ENCODE measurements at places on chromosomes 3 and 15. TPM values are rescaled to one million over a fixed set of nuclear protein-coding genes. Genes with fewer than 3 reads are reported as not detected.

Gene SNTN
- total RNA-seq, result not detected

GRCh38 chr3:23991306-23991682 lies 46.2 kb downstream of the NR1D2 start:
- H3K36me3 ChIP-seq, result no peaks in the 10 kb centered on the region
- H3K27me3 ChIP-seq, result no peaks in the 10 kb centered on the region
- peaks cover 12% of the 10 kb centered on the region for H3K4me1 ChIP-seq
- no peak overlapping the region for H3K27ac ChIP-seq
- no peak for DNase-seq
- no peak overlapping the region for H3K4me3 ChIP-seq

- H3K27ac ChIP-seq, result no peak overlapping the region
- no peak for DNase-seq
- no peaks in the 10 kb centered on the region for H3K36me3 ChIP-seq
Measured at GRCh38 chr3:56118968-56119367, 349.3 kb downstream of the ERC2 start.

DNA sequence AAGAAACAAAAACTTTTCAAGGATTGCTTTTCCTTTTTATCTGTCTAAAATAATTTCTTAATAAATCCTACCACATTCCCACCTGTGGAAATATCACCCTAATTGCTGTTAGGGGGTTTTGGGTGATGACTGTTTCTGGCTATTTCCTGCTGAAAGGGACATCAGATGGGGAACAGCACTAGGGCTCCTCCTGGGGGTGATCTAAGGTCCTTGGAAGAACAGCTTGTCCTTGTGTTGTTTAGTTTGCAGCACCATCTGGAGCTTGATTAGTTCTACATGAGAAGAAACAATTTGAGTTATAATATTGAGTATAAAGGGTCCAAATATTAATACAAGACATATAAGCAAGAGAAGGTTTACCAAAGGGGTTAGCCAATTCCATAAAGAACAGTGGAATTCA lies 18.7 kb downstream of the OR5H15 start:
- H3K27me3 ChIP-seq, result no peaks in the 10 kb centered on the region
- H3K27ac ChIP-seq, result no peak overlapping the region

GRCh38 chr3:13039213-13039896 lies 33.9 kb downstream of the IQSEC1 start:
- H3K27me3 ChIP-seq, result no peaks in the 10 kb centered on the region
- no peaks in the 10 kb centered on the region for H3K36me3 ChIP-seq

GRCh38 chr3:137294139-137294538 lies 336.4 kb downstream of the IL20RB start:
- H3K4me3 ChIP-seq, result no peak overlapping the region
- no peak overlapping the region for H3K27ac ChIP-seq
- no peak for DNase-seq
- H3K36me3 ChIP-seq, result no peaks in the 10 kb centered on the region
- H3K27me3 ChIP-seq, result peaks cover 7% of the 10 kb centered on the region

GRCh38 chr3:69749461-69749860 lies 10.2 kb downstream of the MITF start:
- DNase-seq, result no peak
- H3K27me3 ChIP-seq, result no peaks in the 10 kb centered on the region
- H3K27ac ChIP-seq, result no peak overlapping the region
- H3K36me3 ChIP-seq, result no peaks in the 10 kb centered on the region
- no peak overlapping the region for H3K4me3 ChIP-seq

- no peaks in the 10 kb centered on the region for H3K36me3 ChIP-seq
- DNase-seq, result no peak
- H3K27me3 ChIP-seq, result peaks cover 17% of the 10 kb centered on the region
- no peak overlapping the region for H3K27ac ChIP-seq
- no peak overlapping the region for H3K4me3 ChIP-seq
Measured at GRCh38 chr15:83955806-83956265, 279.7 kb upstream of the GOLGA6L4 start.

- H3K27me3 ChIP-seq, result no peaks in the 10 kb centered on the region
- H3K4me1 ChIP-seq, result peaks cover 62% of the 10 kb centered on the region
- H3K36me3 ChIP-seq, result peaks cover 10% of the 10 kb centered on the region
- H3K27ac ChIP-seq, result no peak overlapping the region
- no peak for DNase-seq
Measured at GRCh38 chr15:100635406-100636071, 33.1 kb downstream of the ASB7 start.

DNA sequence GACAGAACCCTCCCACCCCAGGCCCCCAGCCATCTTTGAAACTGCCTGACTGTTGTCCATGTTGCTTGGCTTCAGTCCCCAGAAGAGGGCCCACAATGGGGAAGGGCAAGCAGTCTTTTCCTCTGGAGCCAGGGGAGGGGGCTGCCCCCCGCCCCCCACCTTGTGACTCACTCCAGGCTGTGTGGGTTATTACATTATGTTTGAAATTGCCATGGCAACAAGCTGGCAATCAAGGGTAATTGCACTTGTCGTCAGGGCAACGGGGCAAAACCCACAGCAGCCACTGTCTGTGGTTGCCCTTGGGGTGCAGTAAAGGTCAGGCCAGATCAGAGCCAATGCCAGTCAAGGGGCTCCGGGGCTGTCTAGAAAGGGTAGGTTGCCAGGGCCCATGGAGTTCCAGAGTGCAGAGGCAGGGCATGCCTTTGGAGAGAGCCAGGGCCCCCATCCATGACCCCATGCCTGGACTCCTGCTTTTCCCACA lies 3.1 kb upstream of the CAMKV start:
- H3K36me3 ChIP-seq, result no peaks in the 10 kb centered on the region
- no peak overlapping the region for H3K4me3 ChIP-seq
- H3K27me3 ChIP-seq, result peaks cover 16% of the 10 kb centered on the region
- H3K27ac ChIP-seq, result no peak overlapping the region
- peak; percentile 25 for DNase-seq

DNA sequence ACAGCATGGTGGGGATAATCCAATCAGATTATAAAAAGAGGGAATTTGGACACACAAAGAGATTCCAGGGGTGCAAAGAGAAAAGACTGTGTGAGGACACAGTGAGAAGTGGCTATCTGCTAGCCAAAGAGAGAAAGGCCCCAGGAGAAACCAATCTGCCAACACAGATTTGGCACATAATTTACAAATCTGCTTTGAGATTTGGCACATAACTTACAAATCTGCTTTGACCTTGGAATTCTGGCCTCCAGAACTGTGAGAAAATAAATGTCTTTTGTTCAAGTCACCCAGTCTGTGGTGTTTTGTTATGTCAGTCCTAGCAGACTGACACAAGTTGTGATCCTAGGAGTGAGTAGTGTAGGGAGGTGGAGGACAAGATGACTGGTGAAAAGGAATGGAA lies 3.5 kb upstream of the TM4SF18 start:
- no peak for DNase-seq
- H3K4me3 ChIP-seq, result no peak overlapping the region
- H3K36me3 ChIP-seq, result no peaks in the 10 kb centered on the region
- H3K4me1 ChIP-seq, result no peaks in the 10 kb centered on the region
- peaks cover 10% of the 10 kb centered on the region for H3K27me3 ChIP-seq
- no peak overlapping the region for H3K27ac ChIP-seq

GRCh38 chr15:51076524-51077220 lies 18.0 kb downstream of the TNFAIP8L3 start:
- H3K4me1 ChIP-seq, result peaks cover 24% of the 10 kb centered on the region
- DNase-seq, result no peak
- H3K27ac ChIP-seq, result peak overlapping the region; percentile 85
- H3K27me3 ChIP-seq, result peaks cover 8% of the 10 kb centered on the region

- H3K4me1 ChIP-seq, result no peaks in the 10 kb centered on the region
- H3K36me3 ChIP-seq, result no peaks in the 10 kb centered on the region
- H3K27me3 ChIP-seq, result no peaks in the 10 kb centered on the region
- DNase-seq, result no peak
Measured at GRCh38 chr3:65245133-65246063, 557.6 kb upstream of the ADAMTS9 start.

GRCh38 chr15:62549345-62549970 lies 384.4 kb upstream of the C2CD4B start:
- no peaks in the 10 kb centered on the region for H3K36me3 ChIP-seq
- H3K27ac ChIP-seq, result no peak overlapping the region
- peaks cover 13% of the 10 kb centered on the region for H3K27me3 ChIP-seq
- H3K4me1 ChIP-seq, result no peaks in the 10 kb centered on the region
- no peak overlapping the region for H3K4me3 ChIP-seq

DNA sequence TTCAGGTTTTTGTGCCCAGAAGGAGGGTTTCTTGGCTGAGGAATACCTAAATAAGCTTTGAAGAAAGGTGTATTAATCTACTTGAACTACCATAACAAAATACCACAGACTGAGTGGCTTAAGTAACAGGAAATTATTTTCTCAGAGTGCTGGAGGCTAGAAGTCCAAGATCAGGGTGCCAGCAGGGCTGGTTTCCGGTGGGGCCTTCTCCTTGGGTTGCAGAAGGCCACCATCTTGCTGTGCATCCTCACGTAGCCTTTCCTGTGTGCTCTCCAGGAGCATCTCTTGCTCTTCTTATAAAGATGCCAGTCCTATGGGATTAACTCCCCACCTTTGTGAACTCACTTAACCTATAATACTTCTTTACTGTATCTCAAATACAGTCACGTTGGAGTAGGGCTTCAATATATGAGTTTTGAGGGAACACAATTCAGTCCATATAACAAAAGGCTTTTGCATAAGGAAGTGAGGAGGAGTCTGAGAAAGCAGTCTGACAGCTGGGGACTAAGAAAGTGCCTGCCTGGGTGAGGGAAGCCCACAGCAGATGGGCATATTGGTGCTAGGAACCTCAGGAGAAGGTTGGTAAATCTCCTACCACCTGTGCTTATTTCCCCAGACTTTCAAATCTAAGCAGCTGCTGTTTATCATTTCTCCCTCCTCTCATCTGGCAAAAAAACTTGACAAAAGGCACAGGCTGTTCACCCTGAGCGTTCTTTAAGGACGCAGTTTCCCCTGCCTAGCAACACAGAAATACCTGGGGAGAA lies 89.6 kb upstream of the CBLB start:
- H3K4me3 ChIP-seq, result no peak overlapping the region
- H3K4me1 ChIP-seq, result peaks cover 2% of the 10 kb centered on the region
- no peaks in the 10 kb centered on the region for H3K27me3 ChIP-seq
- H3K36me3 ChIP-seq, result peaks cover 1% of the 10 kb centered on the region
- H3K27ac ChIP-seq, result no peak overlapping the region
- no peak for DNase-seq

DNA sequence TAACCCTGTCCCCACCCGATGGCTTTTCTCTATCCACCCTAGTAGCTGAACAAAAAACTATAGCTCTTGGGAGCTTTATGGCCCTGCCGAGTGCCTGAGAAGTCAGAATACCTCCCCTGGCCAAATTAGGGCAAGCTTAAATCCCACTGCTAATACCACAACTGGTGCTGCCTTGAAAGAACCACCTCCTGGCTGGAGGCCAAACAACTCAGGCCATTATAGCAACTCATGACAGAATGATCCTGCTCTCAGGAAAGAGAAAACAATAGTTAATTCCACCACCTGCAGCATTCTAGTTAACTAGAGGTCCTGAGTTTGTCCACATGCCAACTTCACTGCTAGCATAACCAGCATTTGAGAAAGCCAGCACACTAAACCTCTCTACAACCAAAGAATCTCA lies 123.2 kb downstream of the RTP4 start:
- H3K27ac ChIP-seq, result no peak overlapping the region
- no peaks in the 10 kb centered on the region for H3K36me3 ChIP-seq
- H3K27me3 ChIP-seq, result peaks cover 16% of the 10 kb centered on the region
- H3K4me3 ChIP-seq, result no peak overlapping the region

Gene COPG1
- 125 TPM for total RNA-seq

Data from activated naive CD4-positive, alpha-beta T cell treated with anti-CD3 and anti-CD28 coated beads for 36 hours (primary cell).